ENCODE measurements at places on chromosomes 3 and 15. TPM values are rescaled to one million over a fixed set of nuclear protein-coding genes. Genes with fewer than 3 reads are reported as not detected.

GRCh38 chr15:77517579-77517978 lies 96.9 kb downstream of the HMG20A start:
- peaks cover 3% of the 10 kb centered on the region for H3K27me3 ChIP-seq
- no peaks in the 10 kb centered on the region for H3K36me3 ChIP-seq
- no peak overlapping the region for H3K27ac ChIP-seq
- no peak overlapping the region for H3K4me3 ChIP-seq
- no peaks in the 10 kb centered on the region for H3K4me1 ChIP-seq

Gene CEMIP
- total RNA-seq: not detected

Gene PLA2G4D
- not detected for total RNA-seq

DNA sequence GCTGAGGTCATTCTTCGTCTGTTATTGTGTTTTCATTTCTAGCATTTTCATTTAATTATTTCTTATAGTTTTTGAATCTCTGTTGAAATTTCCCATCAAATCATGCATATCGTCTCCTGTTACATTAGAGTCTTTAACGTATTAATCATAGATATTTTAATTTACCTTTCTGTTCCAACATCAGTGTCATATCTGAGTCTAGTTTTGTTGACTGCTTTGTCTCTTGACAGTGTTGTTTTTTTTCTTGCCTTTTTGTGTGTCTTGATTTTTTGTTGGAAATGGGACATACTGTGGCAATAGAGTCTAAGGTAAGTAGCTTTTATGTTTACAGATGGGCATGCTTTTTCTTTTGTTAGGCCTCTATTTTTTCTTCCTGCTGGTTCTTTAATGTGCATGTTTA lies 286.8 kb upstream of the THRB start:
- no peaks in the 10 kb centered on the region for H3K27me3 ChIP-seq
- DNase-seq: no peak
- no peak overlapping the region for H3K27ac ChIP-seq
- H3K4me3 ChIP-seq: no peak overlapping the region

Gene CIB2
- total RNA-seq: 0.55 TPM

Gene C3orf20
- total RNA-seq: 0.10 TPM

DNA sequence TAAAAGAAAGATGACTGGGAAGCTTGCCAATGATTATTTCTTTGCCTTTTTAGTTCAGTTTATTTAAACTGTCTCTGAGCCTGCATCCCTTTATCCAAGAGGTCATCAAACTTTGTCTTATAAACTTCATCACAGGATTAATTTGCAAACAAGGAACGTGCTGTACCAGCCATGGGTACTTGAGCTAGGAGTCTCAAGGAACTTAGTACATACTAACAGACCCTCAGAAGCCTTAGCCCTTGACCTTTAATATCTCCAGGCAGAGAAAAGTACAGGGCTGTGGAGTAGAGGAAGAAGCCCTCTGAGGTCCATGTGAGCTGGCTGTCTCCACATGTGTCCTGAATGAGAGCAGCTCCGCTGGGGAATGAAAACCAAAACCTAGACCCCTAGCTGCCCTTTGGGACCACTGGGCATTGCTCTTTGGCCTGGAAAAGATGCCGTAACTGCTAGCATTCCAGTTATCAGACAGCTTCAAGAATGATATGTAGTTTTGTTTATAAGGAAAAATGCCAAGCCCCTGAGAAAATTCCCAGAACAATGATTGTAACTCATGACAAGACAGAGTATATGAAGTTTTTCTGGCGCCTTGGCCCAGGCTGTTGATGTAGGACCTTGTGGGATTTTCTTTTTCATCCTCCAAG lies 92.1 kb downstream of the ASB7 start:
- no peak overlapping the region for H3K4me3 ChIP-seq
- no peak overlapping the region for H3K27ac ChIP-seq
- H3K4me1 ChIP-seq: no peaks in the 10 kb centered on the region
- no peak for DNase-seq
- H3K27me3 ChIP-seq: peaks cover 34% of the 10 kb centered on the region

DNA sequence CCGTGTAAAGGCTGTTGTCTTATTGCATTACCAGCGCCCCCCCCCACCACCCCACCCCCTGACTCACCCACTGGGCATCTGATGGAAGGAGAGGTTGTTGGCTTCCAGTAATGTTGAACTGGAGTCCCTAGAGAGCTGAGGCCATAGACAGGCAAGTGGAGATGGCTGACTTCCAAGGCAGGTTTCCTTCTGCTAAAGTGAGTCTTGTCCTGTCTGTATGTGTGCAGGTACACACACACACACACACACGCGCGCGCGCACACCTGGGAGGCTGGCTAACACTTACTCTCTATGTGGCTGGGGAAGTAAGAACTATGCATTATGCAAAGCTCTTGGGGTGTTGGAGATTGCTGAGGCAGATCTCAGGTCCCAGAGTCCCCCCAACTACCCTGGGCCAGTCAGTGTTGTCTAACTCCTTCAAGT lies 1.6 kb upstream of the KY start:
- H3K36me3 ChIP-seq: no peaks in the 10 kb centered on the region
- H3K4me3 ChIP-seq: no peak overlapping the region
- no peak overlapping the region for H3K27ac ChIP-seq
- DNase-seq: no peak

GRCh38 chr3:131082871-131083863 lies 56.5 kb downstream of the NEK11 start:
- no peak for DNase-seq
- H3K27ac ChIP-seq: no peak overlapping the region
- H3K4me1 ChIP-seq: no peaks in the 10 kb centered on the region
- no peaks in the 10 kb centered on the region for H3K27me3 ChIP-seq

Gene CYP1A2
- not detected for total RNA-seq

GRCh38 chr3:143648708-143649107 lies 199.6 kb downstream of the SLC9A9 start:
- no peaks in the 10 kb centered on the region for H3K27me3 ChIP-seq
- H3K4me3 ChIP-seq: no peak overlapping the region
- DNase-seq: no peak
- H3K4me1 ChIP-seq: no peaks in the 10 kb centered on the region
- H3K27ac ChIP-seq: no peak overlapping the region

- H3K27me3 ChIP-seq: peaks cover 21% of the 10 kb centered on the region
- no peak overlapping the region for H3K4me3 ChIP-seq
- H3K4me1 ChIP-seq: no peaks in the 10 kb centered on the region
- no peak overlapping the region for H3K27ac ChIP-seq
Observed at GRCh38 chr15:55564347-55565145, 23.6 kb downstream of the PYGO1 start.

GRCh38 chr3:4928277-4928789 lies 50.9 kb upstream of the BHLHE40 start:
- H3K36me3 ChIP-seq: peaks cover 1% of the 10 kb centered on the region
- H3K27me3 ChIP-seq: no peaks in the 10 kb centered on the region
- no peak overlapping the region for H3K4me3 ChIP-seq

Gene GPR176
- not detected for total RNA-seq

DNA sequence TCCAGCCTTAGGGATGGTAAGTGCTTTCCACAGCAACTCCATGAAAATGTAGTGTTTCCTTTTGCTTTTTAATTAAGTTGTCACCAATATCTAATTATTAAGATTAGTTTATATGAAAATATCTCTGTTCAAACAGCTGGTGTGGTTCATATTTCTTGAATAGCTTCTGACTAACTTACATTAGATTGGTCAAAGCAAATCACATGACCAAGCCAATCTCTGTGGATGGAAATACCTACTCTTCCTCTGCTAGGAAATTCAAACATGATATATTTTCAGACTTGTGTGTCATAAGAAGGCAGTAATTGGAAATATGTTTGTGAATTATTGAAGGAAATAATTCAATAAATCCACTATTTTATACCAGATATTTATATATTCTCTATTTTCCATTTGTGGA lies 54.6 kb upstream of the CADM2 start:
- no peaks in the 10 kb centered on the region for H3K4me1 ChIP-seq
- no peak overlapping the region for H3K27ac ChIP-seq
- no peaks in the 10 kb centered on the region for H3K27me3 ChIP-seq
- no peak for DNase-seq

All from activated CD4-positive, alpha-beta T cell treated with anti-CD3 and anti-CD28 coated beads, Interleukin-2, amount 10 ng/mL, durations not matched to agents 7 days and 5 days (primary cell).